ENCODE measurements at places on chromosomes 3 and 15.

DNA sequence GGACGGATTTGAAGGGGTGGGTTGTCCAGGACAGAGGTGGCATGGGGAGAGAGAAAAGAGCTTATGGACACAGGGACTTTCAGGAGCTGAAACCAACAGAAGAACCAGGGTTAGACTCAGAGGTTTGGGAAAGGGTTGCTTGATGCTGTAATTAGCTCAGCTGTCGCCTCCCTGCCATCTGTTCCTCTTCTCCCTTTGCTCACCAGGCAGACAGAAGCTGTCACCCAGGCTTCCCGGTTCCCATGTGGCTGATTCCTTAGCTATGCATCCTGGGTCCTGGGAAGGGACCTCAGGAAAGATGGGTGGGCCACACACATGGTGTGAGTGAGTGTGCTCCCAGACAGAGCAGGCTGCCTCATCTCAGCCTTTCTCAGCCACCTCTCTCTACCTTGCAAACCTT lies 14.1 kb downstream of the PTPN23 start:
- no peak for DNase-seq

DNA sequence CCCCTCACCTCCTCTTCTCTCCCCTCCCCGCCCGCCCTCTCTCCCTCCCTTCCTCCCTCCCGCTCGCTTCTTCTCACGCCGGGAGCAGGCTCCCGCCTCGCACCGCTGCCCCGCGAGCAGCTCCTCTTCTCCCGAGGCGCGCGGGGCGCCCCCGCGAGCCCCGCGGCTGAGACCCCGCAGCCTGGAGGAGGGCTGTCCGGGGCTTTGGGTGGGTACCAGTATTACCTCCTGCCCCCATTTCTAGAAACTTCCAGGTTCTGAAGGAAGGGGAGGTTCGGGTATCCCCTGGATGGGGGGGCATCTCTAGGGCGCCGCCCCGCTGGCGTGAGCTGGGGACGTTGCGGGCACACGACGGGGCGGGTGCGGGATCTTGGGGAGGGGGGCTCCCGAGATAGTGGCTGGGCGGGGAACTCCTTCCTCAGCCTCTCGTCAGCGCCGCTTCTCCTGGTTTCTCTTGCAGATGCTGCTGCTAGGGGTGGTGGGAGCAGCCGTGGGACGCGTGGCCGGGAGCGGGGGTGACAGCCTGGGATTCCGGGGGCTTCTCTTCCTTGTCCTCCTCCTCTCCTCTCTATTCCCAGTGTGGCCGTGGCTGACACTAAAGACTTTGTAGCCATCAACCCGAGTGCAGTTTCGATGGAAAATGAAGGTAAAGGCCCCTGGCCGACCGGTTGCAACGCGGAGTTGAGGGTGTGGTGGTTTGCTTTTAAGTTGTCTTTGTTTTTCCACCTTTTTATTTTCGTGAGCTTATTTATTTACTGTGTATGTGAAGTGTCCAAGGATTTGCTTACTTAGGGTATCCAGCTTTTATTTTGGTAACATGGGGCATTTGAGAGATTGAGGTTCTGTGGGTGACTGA lies 474 bp downstream of the ATP2C1 start:
- peak; percentile 22 for DNase-seq

GRCh38 chr3:188523291-188523690 lies 369.3 kb downstream of the LPP start:
- DNase-seq: no peak

DNA sequence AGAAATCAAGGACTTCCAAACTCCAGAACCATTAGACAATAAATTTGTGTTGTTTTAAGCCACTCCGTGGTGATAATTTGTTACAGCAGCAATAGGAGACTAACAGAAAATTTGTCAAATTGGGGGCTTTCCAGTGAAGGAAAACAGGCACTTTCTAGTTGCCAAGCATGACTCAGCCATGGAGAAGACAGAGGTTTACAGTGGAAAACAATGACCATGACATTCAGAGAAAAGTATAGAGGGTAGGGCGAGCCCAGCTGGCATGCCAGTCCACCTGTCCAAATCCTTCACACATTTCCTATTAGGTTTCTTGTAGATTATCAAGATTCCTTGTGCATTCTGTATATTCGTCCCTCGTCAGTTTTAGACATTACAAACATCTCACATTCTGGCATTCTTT lies 24.9 kb downstream of the SLCO2A1 start:
- DNase-seq: no peak

DNA sequence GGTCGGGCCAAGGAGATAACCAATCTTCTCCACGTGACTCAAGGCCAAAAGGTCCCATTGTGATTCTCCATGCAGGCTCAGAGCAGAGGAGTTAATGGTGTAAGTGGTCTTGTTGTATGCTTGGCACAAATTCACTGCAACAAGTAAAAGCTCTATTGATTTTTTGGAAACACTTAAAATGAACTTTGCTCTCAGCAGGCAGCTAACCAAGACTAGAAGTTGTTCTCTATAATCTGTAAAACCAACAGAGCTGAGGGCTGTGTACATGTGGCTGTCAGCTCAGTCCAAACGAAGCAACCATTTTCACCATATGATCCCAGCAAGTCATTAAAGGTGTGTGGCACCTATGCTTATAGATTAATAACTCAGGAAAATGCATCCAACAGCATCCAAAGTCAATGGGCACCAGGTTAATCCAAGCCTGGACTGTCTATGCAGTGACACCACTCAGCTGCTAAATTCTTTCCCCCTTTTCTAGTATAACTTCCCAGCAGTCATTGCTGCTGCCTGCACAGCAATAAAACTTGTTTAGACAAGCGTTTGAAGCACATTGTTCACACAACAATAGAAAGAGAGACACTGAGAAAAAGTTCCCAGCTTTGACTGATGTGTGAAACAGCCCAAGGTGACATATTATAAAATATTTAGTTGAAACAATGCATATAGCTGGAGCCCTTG lies 603.8 kb upstream of the ADAMTS9 start:
- DNase-seq: no peak

GRCh38 chr3:155211266-155211665 lies 82.2 kb downstream of the STRIT1 start:
- DNase-seq: no peak

DNA sequence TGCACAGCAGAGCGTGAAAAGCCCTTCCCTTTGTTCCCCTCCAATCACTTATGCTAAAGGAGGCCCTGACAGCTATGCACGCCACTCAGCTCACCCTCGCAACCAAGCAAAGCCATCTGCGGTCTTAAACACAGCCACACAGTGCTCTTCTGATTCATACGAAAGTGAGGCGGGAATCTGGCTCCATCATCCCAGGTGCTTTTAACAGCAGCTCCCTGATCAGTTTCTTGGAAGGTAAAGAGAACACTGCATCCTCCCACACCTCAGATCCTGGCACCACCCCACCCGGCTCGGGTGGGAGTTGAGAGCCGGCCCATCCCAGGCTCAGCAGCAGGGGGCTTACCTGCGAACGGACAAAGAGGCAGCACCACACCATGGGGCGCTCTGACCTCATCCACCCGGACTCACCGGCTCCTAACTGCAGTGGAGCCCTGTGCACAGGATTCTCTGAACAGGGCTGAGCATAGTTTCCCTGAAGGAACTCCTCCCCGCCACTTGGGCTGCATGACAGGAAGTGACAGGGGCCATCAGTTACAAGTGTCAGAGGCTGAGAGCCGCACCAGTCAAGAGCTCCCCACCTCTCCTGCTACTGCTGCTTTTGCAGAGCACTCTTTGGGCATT lies 114.3 kb upstream of the ARHGEF3 start:
- DNase-seq: peak; percentile 64

GRCh38 chr3:105323274-105323599 lies 43.5 kb upstream of the ALCAM start:
- no peak for DNase-seq

DNA sequence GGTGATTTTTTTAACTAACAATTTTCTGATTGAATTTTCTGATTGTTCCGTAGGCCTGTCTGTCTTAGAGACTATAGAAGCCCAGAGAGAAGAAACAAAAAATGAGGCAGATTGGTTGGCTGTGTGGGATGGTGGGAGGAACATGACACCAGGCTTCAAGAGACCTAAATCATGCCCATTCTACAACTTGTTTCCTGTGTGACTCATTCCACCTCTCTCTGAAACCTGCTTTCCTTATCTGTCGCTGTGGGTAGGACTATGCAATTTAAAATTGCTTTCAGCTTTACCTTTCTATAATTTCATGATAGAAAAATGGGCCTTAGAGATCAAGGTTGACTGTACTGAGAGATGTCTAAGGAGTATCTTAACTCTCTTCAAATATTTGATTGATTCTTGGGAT lies 44.5 kb downstream of the OXNAD1 start:
- no peak for DNase-seq

DNA sequence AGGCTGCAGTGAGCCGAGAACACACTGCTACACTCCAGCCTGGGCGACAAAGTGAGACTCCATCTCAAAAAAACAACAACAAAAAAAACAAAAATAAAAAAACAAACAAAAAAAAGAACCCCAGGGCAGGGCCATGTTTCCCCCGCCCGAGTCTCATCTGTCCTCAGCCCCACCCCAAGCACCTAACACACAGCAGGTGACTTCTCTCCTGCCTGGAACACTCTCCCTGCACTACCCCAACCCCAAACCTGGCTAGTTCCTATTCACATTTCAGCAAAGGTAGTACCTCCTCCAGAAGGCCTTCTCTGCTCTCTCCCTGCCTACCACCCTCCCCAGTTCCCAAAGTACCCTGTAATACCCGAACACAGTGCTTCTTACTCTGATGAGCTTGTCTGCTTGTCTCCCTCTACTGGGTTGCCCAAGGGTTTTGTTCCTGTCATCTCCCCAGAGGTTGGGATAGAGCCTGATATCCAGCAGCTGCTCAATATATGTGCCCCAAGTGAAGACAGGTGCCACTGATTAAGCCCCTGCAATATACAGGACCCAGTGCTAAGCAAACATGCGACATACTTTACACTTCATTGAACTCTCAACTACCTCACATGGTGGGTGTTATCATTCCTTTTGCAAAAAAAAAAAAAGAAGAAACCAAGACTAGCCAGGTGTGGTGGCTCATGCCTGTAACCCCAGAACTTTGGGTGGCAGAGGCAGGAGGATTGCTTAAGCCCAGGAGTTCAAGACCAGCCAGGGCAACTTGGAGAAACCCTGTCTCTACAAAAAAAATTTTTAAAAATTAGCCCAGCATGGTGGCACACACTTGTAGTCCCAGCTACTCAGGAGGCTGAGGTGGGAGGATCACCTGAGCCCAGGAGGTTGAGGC lies 103.6 kb downstream of the DAPK2 start:
- no peak for DNase-seq

- no peak for DNase-seq
Observed at GRCh38 chr3:99504258-99504657, 134.1 kb upstream of the COL8A1 start.
